Activated CD4-positive, alpha-beta T cell treated with anti-CD3 and anti-CD28 coated beads for 36 hours (primary cell): ENCODE measurements at places on chromosomes 1 and 21.

DNA sequence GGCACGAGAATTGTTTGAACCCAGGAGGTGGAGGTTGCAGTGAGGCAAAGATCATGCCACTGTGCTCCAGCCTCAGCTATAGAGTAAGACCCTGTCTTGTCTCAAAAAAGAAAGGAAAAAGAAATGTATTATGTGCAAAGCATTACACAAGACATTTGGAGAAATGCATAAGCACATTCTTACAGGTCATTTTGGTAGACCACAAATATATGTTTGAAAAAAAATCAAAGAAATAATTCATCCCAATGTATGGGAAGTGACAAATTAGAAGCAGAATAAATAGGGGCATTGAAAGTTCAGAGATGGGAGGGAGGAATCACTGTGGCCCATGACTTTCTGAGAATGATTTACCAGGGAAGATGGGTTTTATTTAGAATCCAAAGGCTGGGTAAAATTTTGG, 283.5 kb upstream of the ADAMTS5 start:
- H3K27ac ChIP-seq: no peak overlapping the region
- no peak for DNase-seq
- no peak overlapping the region for H3K4me3 ChIP-seq

DNA sequence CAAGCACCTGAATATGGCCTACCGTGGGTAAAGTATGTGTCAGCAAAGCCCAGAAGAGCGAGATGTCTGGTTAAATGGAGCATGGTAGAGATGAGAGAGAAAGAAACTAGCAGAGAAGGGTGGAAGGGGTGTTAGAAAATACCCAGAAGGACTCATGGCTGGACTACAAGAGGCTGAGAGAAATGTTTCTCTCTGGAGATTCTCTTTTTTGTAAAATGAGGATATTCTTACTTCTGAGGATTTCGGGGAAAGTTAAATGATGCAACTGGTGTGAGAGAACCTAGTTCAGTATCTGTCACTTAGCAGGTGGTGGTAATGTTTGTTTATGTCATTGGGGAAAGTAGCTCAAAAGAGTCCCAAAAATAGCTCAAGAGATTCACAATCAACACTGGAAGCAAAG, 7.2 kb upstream of the EPS15 start:
- H3K36me3 ChIP-seq: no peaks in the 10 kb centered on the region
- H3K4me3 ChIP-seq: no peak overlapping the region
- no peak overlapping the region for H3K27ac ChIP-seq
- H3K4me1 ChIP-seq: no peaks in the 10 kb centered on the region

DNA sequence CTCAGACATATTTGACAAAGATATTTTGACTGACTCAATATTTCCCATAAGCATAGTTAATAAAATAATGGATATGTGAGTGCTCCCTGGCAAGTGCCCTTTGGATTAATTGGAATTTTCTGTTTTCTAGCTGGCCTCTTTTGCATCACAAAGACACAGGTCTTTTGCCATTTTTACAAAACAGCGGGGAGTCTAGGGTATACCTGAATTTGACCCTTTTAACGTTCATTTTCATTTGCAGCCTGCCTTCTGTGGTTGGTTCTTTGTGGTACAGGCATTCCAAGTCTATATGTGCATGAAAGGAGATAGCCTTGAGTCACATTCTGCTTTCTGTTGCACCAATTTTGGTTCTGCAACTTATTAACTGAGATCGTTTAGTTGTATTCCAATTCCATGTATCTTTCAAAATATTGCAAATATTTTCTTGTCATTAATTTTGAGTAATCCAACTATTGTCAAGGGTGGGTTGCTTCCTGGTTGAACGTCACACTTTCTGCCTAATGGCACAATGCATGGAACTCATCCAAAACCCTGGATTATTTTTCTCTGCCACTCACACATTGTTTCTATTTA, 171.7 kb downstream of the CRB1 start:
- no peak for DNase-seq
- no peak overlapping the region for H3K27ac ChIP-seq
- H3K4me1 ChIP-seq: no peaks in the 10 kb centered on the region

DNA sequence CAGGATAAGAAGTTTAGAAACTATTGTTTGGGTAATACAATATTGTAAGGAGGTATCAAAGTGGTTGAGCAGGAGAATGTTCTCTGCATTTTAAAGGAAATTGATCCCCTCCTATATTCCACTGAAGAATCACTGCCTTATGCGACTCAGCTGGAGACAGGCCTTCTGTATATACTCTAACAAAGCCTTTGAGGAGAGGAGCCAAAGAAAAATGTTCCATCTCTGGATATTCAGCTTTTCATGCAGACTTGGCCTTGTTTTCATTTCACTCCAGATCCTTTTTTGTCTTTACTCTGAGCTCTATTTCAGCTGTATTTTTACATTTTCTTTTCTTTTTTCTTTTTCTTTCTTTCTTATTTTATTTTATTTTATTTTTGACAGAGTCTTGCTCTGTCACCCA, 42.1 kb upstream of the S1PR1 start:
- H3K27ac ChIP-seq: no peak overlapping the region
- H3K27me3 ChIP-seq: no peaks in the 10 kb centered on the region
- H3K4me3 ChIP-seq: no peak overlapping the region

DNA sequence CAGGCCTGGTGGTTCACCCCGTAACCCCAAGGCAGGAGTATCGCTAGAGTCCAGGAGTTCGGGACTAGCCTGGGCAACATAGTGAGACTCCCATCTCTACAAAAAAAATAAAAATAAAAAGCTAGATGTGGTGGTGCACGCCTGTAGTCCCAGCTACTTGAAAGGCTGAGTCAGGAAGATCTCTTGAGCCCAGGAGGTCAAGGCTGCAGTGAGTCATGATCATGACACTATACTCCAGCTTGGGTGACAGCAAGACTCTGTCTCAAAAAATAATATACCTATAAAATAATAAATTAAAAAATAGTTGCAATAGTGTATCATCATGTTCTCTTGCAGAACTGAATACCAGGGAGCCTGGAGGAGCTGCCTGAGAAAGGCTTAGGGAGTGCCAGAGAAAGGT, 19.9 kb upstream of the TMEM39B start:
- no peak overlapping the region for H3K4me3 ChIP-seq
- peaks cover 4% of the 10 kb centered on the region for H3K4me1 ChIP-seq
- peaks cover 31% of the 10 kb centered on the region for H3K36me3 ChIP-seq
- DNase-seq: no peak
- H3K27ac ChIP-seq: no peak overlapping the region

DNA sequence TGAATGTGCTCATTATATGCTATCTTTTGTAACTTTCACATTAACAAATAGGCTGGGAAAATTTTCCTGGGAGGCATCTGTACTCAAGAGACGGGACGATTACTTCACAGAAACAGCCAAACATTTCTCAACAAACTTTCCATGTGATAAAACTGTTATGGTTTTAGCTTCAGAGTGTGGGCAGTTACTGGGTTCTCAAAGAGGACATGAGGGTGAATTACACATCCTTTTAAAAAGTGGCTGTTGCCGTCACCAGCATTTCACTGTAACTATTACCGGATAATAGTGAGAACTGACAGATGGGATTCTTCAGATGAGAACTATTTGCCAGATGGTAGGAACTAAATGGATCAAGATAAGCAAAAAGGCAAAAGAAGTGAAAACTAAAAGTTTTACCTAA, 109.1 kb downstream of the APP start:
- no peak overlapping the region for H3K4me3 ChIP-seq
- no peaks in the 10 kb centered on the region for H3K27me3 ChIP-seq
- peaks cover 22% of the 10 kb centered on the region for H3K4me1 ChIP-seq
- H3K36me3 ChIP-seq: no peaks in the 10 kb centered on the region
- no peak for DNase-seq

GRCh38 chr1:201400212-201400851, 1.2 kb upstream of the LAD1 start:
- no peaks in the 10 kb centered on the region for H3K36me3 ChIP-seq
- H3K4me3 ChIP-seq: no peak overlapping the region
- no peaks in the 10 kb centered on the region for H3K4me1 ChIP-seq
- H3K27me3 ChIP-seq: peaks cover 35% of the 10 kb centered on the region

GRCh38 chr1:164622068-164622845, 63.3 kb downstream of the PBX1 start:
- H3K36me3 ChIP-seq: no peaks in the 10 kb centered on the region
- H3K4me1 ChIP-seq: peaks cover 3% of the 10 kb centered on the region
- H3K27ac ChIP-seq: no peak overlapping the region
- H3K27me3 ChIP-seq: peaks cover 2% of the 10 kb centered on the region
- no peak overlapping the region for H3K4me3 ChIP-seq

GRCh38 chr1:224432672-224433040, 1.9 kb downstream of the WDR26 start:
- no peaks in the 10 kb centered on the region for H3K27me3 ChIP-seq
- peak overlapping the region; percentile 86 for H3K27ac ChIP-seq
- peaks cover 43% of the 10 kb centered on the region for H3K36me3 ChIP-seq
- DNase-seq: peak; percentile 41
- peak overlapping the region; percentile 81 for H3K4me3 ChIP-seq

GRCh38 chr1:203648276-203648675, 21.6 kb downstream of the ATP2B4 start:
- no peak overlapping the region for H3K4me3 ChIP-seq
- no peak for DNase-seq
- H3K4me1 ChIP-seq: peaks cover 71% of the 10 kb centered on the region
- no peak overlapping the region for H3K27ac ChIP-seq

DNA sequence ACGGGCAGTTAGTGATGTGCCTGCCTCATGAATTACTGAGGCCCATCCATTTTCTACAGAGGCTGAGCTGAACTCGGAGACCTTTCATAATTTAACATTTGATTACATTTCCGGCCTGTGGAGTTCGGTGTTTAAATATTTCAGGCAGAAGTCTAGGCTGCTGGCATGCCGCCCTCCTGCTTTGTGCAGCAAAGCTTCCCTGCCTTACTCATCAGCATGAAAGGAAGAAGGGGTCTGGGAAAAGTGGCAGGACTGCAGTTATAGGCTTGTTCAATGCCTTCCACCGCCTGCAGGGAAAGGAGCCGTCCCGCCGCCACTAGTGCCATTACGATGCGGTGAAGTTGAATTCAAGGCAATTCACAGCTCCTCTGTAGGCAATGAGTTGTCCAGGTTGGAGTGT, 527.9 kb downstream of the NPHP4 start:
- H3K27ac ChIP-seq: no peak overlapping the region
- peaks cover 7% of the 10 kb centered on the region for H3K4me1 ChIP-seq
- no peak for DNase-seq
- peaks cover 2% of the 10 kb centered on the region for H3K27me3 ChIP-seq
- H3K4me3 ChIP-seq: no peak overlapping the region
- H3K36me3 ChIP-seq: no peaks in the 10 kb centered on the region

DNA sequence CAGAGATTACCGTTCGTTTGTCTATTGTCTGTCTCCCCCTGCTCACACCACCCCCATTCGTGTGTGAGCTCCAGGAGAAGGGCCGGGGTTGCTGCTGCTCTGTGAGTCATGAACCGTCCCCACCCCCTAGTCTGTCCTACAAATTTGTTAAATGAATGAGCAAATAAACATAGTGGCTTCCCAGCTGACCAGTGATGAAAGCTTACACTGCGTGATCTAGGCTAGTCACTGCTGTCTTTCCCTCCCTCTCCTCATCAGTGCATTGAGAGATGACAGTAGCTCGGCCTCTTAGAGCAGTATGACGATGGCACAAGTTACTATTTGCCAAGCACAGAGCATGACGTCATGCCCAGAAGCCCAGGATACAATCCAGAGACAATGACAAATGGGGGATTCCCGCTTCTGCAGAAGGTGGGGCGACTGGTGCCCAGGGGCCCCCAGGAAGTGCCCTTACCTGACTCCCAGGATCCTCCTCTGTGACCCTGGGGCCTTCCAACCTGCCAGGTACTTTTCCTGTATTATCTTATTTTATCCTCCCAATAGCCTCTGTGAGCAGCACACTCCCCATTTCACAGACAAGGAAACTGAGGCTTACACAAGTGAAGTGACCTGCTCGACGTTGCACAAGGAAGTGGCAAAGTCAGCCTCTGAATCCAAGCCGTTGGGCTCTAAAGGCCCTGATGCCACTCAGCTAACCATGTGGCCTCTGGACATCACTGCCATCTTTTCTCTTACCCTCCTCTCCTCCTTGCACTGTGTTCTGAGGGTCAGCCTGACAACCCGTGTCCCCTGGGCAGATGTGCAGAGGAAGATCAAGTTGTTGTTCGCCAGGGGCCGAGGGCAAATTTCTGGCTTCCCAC, 8.6 kb upstream of the EPHA2 start:
- no peaks in the 10 kb centered on the region for H3K27me3 ChIP-seq
- no peaks in the 10 kb centered on the region for H3K36me3 ChIP-seq
- no peak overlapping the region for H3K27ac ChIP-seq

- H3K27ac ChIP-seq: no peak overlapping the region
- H3K4me3 ChIP-seq: no peak overlapping the region
- no peak for DNase-seq
- peaks cover 14% of the 10 kb centered on the region for H3K4me1 ChIP-seq
Observed at GRCh38 chr21:31318971-31319370, 25.1 kb downstream of the TIAM1 start.

DNA sequence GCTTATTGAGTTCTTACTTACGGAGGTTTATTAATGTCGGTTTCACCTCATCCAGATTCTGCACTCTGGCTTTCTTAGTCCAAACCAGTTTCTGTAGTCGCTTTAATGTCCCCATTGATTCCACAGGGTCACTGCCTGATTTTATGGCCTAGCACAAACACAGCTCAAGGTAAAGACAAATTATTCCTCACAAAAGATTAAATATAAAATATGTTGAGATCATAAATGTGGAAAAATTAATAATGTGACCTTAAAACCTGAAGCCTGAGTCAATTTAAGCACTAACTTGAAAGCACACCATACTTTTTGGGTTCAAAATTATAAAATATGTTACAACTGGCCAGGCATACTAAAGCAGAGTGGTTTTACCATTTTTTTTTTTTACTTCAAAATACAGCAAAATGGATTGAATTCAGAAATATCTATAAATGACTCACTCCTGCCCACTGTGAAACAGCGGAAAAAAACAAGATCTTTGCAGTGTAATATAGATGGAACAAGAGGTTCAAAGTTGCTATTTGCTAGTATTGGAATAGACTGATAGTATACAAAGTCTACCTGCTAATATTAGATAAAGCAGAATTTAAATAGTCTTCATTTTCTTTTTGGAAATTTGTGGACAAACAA, 37.6 kb upstream of the SAMSN1 start:
- peaks cover 3% of the 10 kb centered on the region for H3K36me3 ChIP-seq
- no peak overlapping the region for H3K4me3 ChIP-seq
- H3K27me3 ChIP-seq: no peaks in the 10 kb centered on the region
- no peak for DNase-seq
- peaks cover 18% of the 10 kb centered on the region for H3K4me1 ChIP-seq
- H3K27ac ChIP-seq: no peak overlapping the region
